ENCODE measurements at places on chromosomes 11 and 22.

GRCh38 chr22:19393704-19394103, 37.8 kb downstream of the HIRA start:
- DNase-seq = no peak

- DNase-seq = no peak
Measured at GRCh38 chr11:33777906-33778305, 3.6 kb upstream of the FBXO3 start.

DNA sequence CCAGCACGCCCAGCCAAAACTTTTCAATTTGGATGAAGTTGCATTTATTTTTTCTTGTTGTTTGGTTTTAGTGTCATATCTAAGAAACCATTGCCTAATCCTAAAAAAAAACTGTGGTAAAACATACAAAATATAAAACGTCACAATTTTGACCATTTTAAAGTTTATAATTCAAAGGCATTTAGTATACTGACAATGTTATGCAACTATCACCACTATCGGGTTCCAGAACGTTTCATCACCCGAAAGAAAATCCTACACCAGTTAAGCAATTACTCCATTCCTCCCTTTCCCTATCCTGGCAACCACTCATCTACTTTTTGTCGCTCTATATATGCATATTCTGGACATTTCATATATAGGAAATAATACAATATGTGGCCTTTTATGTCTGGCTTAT, 30.5 kb upstream of the PHOX2A start:
- DNase-seq = no peak

DNA sequence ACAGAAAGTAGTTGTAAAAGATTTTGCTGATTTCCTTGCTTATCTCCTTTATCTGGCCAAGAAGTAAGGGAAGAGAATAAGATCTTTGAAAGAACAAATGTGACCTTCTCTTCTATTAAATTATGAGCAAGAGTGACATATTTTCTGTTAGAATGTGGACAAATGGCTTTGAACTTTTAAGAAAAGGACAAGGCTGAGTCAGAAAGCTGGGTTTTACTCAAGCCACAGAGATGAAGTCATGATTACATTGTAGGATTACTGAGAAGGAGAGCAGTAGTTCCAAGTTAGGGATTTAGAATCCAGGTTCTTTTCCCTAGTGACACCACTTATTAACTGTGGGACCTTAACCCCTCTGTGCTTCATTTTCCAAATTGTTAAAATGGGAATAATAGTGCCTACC, 13.5 kb downstream of the CCDC90B start:
- no peak for DNase-seq

- DNase-seq = no peak
Measured at GRCh38 chr11:85661972-85662664, 2.8 kb downstream of the CREBZF start.
